ENCODE measurements at places on chromosomes 1 and 21.

DNA sequence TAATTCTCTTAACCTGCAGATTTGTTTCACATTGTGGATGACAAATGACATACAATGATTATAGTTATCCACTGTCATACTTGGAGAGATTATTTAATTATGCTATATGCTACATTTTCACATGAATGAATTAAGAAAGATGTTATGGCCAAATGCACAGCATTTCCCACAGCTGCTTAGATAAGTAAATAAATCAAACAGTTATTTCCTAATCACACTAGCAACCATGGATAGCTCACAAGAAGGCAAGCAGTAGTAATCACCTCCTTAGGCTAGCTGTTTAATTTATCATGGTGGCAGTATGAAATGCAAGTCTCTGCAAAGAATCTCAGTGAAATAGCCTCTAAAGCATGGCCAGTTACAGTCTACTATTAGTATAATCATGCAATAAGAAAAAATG lies 1581.5 kb downstream of the NCAM2 start:
- no peak for DNase-seq

- no peak for DNase-seq
These were observed 74.5 kb downstream of the NID1 start for GRCh38 chr1:235990330-235990795.

- no peak for DNase-seq
These were observed at the start of gene SPRR5 for GRCh38 chr1:152946651-152947256. SPRR5 (plus strand) TSS chr1:152947206; CDS start chr1:152948555, 1,349 bp downstream.

DNA sequence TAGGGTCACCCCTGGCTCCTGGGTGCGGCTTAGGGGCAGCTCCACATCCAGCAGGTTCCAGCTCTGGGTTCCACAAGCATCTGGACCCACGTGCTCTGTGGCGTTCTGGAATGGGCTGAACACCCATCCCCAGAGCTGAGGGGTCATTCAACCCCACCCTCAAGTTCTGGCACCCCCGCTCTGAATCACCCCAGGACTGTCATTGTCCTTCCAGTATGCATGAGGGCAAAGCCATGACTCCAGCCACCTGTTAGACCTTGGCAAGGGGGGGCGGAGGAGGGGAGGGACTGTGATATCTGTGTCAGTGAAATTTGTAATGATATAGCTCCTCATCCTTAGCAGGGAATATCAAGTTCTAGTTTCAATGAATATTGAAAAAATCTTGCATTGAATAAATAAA lies 12.3 kb downstream of the INSRR start:
- no peak for DNase-seq

DNA sequence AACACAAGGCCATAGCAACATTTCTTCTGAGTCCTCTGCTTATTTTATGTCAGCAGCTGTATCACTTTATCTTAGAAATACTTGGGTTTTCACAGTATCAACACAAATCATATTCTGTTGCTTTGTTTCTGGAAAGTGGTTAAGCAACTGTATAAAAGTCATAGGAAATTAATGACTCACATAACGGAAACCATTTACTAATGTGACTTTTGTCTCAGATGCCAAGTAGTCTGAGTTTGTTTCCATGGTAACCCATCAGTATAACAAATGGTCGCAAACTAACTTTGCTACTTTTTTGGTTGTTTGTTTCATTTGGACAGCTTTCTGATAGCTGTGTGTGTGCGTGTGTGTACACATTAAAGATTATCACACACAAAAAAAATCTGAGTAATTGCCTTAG lies 31.1 kb downstream of the EEIG2 start:
- DNase-seq: no peak

DNA sequence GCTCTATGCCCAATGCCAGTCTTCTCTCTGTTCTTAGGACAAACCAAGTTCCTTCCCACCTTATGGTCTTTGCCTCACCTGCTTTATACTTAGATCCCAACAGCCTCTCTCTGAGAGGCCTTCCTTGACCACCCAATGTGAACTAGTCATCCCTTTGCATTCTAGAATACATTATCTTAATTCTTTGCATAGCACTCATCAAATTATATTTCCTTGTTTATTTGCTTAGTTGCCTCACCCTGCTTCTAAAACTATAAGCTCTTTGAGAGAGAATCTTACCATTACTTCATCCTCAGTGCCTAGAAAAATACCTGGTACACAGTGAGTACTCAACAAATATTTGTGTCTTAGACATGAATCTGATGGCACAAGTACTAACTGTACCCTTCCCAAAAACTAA lies 8.0 kb downstream of the PIGP start:
- no peak for DNase-seq

DNA sequence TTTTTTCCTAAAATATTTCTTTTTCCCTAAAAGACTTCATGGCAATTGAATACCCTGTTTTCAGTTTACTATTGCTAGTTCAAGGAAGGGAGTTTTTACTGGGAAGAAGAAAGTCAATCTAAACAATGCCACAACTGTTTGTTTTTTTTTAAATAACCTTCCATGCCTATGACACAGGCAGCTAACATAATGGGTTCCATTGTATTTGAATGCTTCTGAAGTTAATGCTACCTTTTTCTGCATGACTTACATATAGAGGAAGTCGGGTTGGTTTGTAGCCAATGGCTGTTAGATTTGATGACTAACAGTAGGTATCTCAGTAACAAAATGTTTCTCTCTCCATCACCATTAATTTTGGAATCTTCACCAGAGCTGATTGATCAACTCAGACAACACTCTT lies 134.0 kb downstream of the KIF26B start:
- DNase-seq: no peak

- no peak for DNase-seq
These were observed 375.0 kb upstream of the RUNX1 start for GRCh38 chr21:35424122-35424521.

- DNase-seq: no peak
These were observed 78.1 kb downstream of the RERE start for GRCh38 chr1:8739377-8739776.

- no peak for DNase-seq
These were observed 498 bp upstream of the CLCA2 start for GRCh38 chr1:86423473-86423872.

GRCh38 chr1:48203287-48203900 lies 19.1 kb upstream of the SLC5A9 start:
- no peak for DNase-seq

GRCh38 chr1:192584866-192585265 lies 9.3 kb downstream of the RGS1 start:
- DNase-seq: no peak

DNA sequence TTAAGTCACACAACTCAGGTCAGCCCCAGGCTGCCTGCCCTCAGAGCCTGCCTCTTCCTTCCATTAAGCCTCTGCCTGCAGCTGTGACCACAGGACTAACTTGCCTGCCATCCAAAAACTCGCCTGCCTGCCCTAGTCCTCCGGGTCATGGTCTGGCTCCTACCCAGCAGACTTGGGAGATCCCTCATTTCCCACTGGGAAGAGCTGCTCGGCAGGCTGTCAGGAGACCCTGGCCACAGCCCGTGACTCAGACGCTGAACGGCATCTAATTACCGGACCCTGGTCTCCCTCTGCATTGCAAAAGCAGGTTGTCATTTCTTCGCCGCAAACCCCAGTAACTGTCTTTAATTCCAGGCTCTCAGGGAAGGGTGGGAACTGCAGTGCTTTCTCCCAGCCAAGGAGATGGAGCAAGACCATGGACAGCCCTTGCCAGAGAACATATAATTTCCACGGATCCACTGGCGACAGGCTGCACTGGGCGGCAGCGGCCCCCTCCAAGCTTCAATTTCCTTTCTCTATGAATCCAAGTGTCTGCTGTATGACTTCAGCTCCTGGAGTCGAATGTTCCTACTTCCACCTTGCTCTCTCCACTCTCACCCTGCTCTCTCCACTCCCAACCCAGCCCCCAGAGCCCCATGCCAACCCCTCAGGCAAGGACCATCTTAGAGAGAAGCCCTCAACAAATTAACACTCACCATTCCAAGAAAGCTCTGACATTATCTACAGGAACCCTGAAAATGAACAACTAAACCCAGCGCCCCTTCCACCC lies 20.4 kb downstream of the OLFML2B start:
- DNase-seq: no peak

DNA sequence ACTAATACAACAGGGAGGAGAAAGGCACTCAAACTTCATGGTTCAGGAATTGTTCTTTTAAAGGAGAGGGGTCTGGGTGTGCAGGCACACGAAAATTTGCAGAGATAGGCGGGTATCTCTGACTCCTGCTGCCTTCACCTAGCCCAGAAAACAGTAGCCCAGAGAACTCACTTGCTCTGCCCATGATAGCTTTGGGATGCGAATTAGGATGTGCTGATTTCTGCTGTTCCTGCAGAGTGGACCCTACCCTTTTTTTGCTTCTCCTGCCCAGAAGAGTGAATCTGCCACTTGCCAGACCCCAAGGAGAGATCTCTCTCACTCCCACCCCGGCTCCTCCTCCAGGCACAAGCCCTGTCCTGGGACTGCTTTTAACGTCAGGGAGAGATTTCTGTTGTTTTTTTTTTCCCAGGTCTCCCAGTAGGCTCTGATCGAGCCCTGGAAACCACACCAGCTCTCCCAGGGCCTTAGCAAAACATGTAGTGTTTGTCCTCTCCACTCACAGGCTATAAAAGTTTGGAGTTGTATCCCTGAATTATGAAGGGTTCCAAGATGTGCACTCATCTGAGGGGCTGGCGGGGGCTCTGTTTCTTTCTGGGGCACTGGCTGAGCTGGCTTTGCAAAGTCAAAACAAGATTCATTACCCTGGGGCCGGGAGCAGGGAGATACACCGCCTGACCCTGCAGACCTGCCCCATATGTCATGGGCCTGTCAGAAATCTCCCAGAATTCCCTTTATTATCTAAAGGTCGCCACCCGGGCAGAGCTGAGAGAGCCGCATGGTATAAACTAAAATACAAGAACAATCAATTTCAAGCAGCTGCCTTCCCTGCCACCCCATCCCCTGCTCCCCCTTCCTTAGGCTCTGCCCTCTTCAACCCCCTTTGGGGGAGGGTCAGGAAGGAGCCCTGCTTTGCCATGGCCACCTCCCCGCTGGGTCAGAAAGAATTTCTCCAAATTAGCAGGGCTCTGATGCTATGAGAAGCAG lies 17.9 kb downstream of the PLXNA2 start:
- no peak for DNase-seq

All from substantia nigra (tissue), 51 donors.